Stimulated activated CD4-positive, alpha-beta T cell treated with anti-CD3 and anti-CD28 coated beads, TNF-alpha, amount 100 ng/mL, for 48 hours (primary cell): ENCODE measurements at places on chromosomes 1 and 21.

GRCh38 chr1:112849425-112850033, 106.5 kb downstream of the SLC16A1 start:
- no peak for DNase-seq

DNA sequence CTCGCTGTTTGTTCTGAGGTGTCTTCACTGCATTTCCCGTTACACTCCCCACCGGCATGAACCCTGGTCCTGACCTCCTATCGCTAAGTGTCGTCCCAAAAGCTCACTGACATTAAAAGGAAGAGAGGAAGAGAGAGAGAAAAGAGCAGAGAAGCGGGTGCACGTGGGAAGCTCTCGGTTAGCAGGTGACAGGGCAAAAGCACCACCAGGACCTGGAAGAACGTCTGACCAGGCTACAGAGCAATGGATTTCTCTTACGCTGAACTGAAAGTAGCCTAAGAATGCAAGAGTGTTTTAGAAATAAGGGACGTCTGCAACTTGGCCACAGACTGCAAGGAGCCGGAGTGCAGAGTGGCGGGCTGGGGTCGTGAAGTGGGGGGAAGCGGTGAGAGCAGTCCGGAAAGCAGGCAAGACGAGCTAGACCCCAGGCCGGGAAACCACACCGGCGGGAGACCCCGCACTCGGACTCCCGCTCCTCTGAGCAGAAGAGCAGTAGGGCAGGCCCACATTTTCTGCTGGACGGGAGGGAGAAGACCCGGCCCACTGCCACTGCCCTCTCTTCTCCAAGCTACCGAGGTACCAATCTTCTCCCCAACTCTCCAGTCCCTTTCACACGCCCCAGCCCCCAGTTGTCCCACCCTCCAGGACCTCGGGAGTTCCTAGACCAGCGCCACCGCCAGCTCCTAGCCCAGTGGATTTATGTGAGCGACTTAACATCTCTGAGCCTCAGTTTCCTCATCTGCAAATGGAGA, 8.3 kb upstream of the MPZL1 start:
- no peak for DNase-seq

DNA sequence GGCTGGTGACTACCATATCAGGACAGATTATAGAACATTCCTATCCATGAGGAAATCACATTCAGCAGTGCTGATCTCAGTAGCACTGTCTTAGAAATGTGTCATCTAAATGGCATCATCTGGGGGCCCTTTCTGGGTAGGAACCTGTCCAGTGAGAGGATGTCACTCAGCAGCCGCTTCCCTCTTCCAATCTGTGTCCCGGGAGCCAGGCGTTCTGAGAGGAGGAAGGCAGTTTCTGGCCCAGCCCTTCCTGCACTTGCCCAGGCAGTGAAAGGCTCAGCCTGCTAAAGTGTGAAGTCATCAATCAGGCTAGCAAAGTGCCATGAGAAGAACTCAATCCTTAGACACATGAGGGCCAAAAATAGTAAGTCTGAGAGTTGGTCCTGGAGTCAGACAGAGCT, 25.6 kb downstream of the RAB4A start:
- no peak for DNase-seq

DNA sequence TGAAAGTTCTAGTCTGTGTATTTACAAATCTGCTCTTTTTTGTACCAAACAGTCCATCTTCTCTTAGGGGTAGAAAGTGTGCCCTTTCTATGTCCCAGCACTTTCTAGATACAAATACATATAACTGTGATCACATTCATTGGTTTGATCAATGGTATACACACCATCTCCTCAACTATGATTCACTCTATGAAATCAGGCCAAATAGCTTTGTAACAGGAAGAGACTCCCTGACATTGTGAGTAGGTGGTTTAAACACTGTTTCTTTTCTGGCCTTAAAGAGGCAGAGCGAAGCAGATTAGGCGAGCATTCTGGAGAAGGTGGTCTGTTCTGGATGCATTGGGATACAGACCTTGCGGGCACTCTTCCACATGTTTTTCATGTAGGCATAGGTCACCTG, 39.3 kb upstream of the EXOSC10 start:
- DNase-seq: no peak

GRCh38 chr1:154431586-154432373, 26.6 kb downstream of the IL6R start:
- DNase-seq: peak; percentile 53

GRCh38 chr1:234558330-234558836, 51.6 kb downstream of the IRF2BP2 start:
- no peak for DNase-seq

DNA sequence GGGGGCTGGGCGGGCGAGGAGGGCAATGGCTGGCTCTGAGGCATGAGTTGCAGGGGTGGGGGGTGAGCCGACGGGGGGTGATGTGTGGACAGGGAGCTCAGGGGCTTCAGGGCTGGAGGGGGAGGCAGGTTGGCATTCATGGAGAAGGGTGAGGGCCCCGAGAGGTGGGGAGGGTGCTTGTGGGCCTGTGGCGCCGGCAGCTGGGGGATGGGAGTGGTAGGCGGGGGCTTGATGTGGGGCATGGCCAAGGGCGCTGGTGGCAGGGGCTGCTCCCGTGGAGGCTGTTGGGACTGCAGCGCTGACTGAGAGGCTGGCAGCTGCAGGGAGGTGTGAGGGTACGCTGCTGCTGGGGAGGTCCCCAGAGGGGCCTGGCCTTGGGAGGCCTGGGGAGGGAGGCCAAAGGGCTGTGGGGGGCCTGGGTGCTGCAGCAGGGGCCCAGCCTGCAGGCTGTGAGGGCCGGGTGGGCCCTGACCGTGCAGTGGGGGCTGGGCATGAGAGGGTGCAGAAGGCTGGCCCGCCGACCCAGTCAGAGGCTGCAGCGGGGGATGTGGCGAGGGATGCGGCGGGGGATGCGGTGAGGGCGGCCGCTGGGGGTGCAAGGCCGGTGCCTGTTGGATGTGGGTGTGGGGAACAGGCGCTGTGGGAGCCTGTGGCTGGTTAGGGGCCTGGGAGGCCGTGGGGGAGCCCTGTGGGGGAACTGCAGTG, 42.7 kb downstream of the SLC45A1 start:
- DNase-seq: no peak

DNA sequence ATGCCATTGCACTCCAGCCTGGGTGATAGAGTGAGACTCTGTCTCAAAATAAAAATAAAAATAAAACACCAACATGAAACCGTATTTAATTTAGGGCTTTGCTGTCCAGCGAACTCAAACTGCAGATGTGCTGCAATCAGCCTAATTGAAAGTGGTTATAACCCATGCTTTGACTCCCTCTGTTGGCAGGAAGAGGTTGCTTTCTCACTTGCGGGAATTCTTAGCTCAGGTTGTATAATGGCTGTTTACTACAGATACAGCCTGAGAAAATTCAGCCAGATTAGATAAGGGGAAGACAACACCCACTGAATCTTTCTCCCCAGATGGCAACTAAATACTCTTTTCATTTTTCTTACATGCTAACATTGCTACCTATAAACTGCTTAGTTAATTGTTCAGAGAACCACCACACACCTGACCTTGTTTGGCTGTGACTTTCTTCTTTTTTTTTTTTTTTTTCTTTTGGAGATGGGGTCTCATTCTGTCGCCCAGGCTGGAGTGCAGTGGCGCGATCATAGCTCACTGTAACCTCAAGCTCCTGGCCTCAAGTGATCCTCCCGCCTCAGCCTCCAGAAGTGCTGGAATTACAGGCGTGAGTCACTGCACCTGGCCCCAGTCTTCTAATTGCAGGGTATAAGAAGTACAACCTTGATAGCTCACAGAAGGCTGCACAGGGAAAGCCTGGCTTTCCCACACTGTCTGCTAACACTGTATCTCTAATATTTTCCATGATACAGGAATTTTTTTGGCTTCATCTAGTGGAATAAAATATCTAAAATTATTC, 34.6 kb downstream of the DNTTIP2 start:
- DNase-seq: peak; percentile 14

GRCh38 chr1:5365751-5366150, 626.5 kb downstream of the NPHP4 start:
- DNase-seq: no peak
